ENCODE measurements at places on chromosomes 3 and 15.

DNA sequence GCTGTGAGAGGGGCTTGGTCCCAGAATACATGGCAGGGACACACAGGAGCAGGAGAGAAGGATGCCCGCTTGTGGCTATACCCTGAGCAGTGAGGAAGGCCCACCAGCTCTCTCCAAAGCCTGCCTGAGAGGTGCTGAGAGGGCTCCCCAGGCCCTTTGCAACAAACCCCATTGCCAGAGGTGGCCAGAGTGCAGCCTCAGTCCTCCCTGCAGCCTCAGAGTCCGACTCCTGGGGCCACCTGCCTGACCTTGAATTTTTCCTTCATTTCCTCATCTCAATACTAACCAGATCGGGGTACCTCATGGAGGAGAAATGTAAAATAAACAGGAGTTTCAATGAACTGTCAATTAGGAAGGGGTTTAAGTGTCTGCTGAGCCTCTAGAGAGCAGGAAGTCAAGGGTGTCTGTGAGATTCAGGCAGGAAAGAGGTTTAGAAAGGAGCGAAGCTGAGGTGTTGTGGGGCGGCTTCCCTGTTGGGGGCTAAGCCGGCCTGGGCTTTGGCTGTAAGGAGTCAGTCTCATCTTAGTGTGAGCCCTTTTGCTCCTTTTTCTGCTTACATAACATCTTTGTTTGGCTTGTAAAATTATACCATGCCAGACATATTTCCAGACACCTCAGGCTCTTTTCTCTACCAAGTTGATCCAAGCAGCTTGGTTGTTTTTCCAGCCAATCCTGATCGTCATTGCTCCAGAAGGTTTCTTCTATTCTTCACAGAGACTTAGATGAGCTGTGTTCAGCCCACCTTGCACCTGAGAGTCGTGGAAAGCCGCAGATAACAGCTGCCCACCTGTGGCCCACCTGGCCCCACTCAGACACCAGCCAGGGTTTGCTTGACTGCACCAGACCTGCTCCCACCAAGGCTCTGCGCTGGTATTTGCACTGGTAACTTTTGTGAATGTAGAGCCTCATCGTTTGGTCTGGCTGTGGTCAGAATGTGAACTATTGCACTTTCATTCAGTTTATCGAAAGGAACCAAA is 36.7 kb downstream of the CMTM7 start:
- DNase-seq, result no peak

- no peak for DNase-seq
These were observed 1.9 kb downstream of the DAG1 start for GRCh38 chr3:49471856-49472495.

DNA sequence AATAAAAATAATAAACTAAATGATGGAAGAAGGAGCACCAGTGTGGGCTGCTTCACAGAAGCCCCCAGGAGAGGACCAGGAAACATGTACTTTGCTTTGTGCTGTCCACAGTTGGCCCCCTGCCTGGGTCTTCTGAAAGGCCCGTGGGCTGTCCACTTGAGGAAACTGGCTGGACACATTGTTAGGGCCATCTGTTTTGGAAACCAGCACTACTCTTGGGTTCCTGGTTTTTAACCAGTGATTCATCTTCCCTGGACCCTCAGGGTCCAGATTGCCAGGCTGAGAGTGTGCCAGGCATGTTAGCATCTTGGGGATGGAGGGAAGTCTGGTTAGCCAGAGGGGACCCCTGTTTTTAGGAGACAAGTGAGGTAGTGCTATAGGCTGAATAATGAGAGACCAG is 297.2 kb upstream of the C2CD4B start:
- DNase-seq, result no peak

DNA sequence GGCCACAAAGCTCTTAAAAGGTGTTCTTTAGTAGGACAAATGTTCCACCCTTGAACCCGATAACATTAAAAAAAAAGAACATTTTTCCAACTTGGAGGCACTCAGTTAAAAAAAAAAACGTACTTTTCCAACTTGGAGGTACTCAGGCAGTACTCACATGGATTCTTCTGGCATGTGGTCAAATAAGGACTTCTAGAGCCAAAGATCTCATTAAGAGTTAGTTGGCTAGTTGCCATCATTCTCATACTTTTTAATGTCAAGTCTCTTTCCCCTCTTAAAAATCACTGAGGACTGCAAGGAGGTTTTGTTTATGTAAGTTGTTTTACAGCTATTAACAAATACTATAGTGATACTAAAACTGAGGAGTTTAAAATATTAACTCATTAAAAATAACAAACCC is 101.0 kb downstream of the CADPS start:
- DNase-seq, result no peak

GRCh38 chr3:37925157-37925556 is 63.5 kb downstream of the CTDSPL start:
- DNase-seq, result no peak

- no peak for DNase-seq
These were observed 19.6 kb downstream of the CD86 start for GRCh38 chr3:122074621-122075265.

DNA sequence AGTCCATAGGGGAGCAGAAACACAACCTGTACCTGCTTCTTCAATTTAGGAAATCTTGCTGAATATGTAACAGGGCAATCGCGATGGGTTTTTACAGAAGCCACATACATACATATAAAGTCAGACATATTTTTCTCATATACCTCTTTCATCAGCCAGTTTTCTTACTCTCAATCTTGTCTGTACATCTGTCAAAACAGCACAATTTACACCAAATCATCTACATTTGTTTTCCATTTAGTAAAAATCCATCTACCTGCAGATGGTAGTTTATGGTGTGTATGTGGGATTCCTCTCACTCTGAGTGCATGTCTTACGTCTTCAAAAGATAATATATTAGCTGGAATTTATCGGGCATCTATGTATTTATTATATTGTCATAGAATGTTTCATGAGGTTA is 208.7 kb downstream of the ZPLD1 start:
- DNase-seq, result no peak

GRCh38 chr15:67613708-67614107 is 71.2 kb downstream of the MAP2K5 start:
- no peak for DNase-seq

DNA sequence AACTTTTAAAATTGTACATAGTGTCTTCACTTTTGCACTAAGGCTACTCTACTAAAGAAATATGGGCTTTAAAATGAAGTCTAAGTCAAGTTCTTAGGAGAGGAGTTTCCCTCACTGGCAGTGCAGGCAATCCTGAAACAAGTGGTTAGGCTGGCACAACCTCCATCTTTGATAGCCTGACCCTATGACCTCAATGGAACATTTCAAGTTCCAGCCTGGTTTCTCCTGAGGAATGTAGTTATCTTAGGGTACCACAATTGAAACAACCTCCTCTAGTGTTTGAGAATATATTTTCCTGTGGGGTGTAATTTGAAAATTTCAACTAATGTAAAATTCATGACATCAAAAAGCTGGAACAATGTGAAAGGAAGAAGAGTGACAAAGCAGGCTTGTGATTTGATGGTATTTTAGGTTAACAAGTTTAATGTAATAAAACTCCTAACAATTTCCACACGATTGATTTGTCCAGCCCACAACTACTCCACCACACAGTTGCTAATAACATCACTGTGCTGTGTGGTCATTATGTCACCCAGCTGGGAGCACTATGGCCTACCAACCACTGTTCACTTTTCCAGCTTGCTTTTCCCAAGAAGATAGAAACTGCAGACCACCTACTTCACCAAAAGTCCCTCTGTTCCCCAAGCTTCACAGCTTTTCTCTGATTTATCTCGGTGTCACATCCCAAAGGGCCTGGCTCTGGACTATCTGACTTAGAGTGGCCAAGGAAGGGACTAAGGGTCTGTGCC is 1.8 kb downstream of the WWTR1 start:
- DNase-seq, result no peak

DNA sequence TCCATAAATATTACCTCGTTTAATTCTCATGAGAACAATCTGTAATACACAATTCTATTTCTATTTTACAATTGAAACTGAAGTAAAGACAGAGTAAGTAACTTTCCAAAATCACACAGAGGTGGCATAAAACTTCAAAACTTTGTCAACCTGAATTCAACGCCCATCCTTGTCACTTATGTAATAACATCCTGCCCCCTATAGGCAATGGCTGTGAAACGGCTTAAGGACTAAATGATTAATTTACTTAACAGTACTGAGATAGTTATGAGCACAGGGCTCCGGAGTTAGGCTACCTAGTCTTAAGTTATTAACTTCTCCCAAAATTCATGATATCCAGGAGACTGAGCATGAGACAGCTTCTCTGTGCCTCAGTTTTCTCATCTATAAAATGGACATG is 293.1 kb upstream of the CHRM5 start:
- peak; percentile 58 for DNase-seq

DNA sequence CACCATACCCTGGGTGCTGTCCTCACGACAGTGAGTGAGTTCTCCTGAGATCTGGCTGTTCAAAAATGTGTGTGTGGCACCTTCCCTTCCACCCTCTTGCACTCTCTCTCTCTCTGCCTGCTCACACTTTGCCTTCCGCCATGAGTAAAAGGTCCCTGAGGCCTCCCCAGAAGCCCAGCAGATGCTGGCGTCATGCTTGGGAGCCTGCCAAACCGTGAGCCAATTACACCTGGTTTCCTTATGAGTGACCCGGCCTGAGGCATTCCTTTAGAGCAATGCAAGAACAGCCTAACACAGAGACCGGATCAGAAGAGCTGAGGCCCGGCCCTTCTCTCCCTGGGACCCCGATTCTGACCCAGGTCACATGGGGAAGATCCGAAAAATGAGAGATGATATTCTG is 15.4 kb downstream of the TMEM44 start:
- DNase-seq, result no peak

DNA sequence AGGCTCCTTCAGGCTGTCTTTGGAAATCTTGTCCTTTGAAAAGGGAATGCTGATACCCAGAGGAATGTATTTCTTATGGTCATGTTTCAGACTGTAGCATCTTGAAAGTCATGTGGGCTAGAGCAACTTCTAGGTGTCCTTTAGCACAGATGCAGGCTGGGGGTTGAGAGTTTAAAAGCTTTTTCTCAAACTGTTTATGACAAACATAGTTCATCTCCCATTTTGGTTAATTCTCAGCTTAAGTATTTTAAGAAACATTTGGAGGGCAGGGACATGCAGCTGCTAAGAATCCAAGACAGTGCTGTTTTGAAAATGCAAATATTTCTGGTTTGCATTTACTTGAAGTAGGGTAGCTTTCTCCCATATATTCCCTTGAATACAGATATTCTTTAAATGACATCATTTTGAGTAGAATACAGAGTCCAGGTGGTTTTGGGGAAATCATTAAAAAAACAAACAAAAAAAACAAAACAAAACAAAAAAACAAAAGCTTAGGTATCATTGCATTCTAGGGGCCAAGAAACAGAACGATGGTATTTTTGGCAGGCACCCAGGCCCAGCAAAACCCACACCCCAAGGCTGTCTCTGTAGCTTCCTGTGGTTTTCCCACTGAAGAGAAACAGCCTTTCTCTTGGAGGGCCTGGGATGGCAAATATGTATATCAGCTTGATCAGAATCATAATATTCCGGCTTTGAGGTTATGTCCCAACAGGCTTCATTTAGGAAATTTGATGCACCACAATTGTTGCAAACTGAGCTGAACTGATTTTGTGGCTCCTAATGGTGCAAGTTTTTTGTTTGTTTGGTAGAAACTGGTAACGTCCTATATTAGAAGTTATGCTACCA is 120.0 kb downstream of the ATG7 start:
- peak; percentile 47 for DNase-seq

GRCh38 chr3:122998206-122998605 is 29.4 kb downstream of the SEMA5B start:
- DNase-seq, result no peak

- DNase-seq, result no peak
These were observed 29.9 kb downstream of the RCN2 start for GRCh38 chr15:76961268-76962011.

GRCh38 chr15:64092075-64092820 is 1.4 kb downstream of the CIAO2A start:
- DNase-seq, result no peak

DNA sequence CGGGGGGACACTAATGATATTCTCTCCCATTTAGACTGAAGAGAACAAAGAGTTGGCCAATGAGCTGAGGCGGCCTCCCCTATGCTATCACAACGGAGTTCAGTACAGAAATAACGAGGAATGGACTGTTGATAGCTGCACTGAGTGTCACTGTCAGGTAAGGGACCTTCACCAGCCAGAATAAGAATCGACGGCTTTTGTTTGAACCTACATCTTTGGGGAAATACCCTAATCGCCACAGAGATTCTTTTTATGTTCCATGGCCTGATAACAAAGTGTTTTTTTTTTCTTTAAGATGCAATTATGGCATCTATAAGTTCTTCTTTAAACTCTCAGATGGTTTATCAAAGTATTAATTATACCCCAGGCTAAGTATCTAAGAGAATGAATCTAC is 3.4 kb downstream of the THBS1 start:
- DNase-seq, result no peak

- DNase-seq, result no peak
These were observed 333.5 kb upstream of the NR2E3 start for GRCh38 chr15:71476823-71477222.

GRCh38 chr15:80031841-80032240 is 27.6 kb upstream of the ZFAND6 start:
- DNase-seq, result no peak

DNA sequence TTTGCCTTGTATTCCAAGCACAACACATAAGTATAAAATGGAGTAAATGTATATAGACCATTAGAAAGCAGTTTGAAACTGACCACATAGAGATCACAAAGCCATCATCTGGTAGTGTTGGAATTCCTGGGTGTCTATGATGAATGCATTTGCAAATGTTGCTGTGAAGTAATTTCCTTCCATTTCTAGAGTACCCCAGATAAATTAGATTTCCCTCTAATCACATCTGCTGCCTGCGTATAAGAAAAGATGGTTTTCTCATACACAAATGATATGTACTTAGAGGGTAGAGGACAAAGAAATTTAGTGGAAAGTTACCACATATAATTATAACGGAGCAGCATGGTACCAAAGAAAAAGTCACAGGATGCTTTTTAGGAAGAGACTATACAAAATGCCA is 1117.8 kb downstream of the IGSF11 start:
- DNase-seq, result no peak

- no peak for DNase-seq
These were observed 156.0 kb downstream of the NSMCE3 start for GRCh38 chr15:29113336-29114220.

DNA sequence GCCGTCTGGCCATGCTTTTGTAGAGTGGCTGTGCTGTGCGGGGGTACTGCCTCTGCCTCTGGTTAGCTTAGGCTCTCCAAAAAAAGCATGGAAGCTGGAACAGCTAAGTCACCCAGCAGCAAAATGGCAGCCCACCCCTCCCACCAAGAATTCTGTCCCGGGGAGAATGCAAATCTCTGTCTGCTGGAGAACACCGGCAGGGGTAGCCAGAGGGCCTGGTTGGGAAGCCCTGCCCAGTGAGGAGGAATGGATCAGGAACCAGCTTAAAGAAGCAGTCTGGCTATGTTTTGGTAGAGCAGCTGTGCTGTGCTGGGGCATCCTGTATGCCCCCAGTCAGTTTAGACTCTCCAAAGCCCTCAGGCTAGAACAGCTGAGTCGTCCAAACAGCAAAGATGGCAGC is 56.2 kb upstream of the PTPRG start:
- no peak for DNase-seq

- DNase-seq, result no peak
These were observed 228.6 kb downstream of the TJP1 start for GRCh38 chr15:29593629-29594028.

All from ACHN (cell line).